ENCODE measurements at places on chromosomes 4 and X. TPM values are rescaled to one million over a fixed set of nuclear protein-coding genes. Genes with fewer than 3 reads are reported as not detected.

CFAP47 gene
- not detected for polyA plus RNA-seq

WAS gene
- polyA plus RNA-seq: 1.7 TPM

PABPC5 gene
- polyA plus RNA-seq: 0.08 TPM

SEPTIN11 gene
- 7.4 TPM for polyA plus RNA-seq

C4orf33 gene
- polyA plus RNA-seq: 9.1 TPM

MAP7D3 gene
- polyA plus RNA-seq: 2.6 TPM

CXorf49B gene
- polyA plus RNA-seq: not detected

TRMT10A gene
- polyA plus RNA-seq: 3.2 TPM

PNMA6A gene
- polyA plus RNA-seq: 0.04 TPM

PCDH7 gene
- polyA plus RNA-seq: 7.4 TPM

MAGEA8 gene
- not detected for polyA plus RNA-seq

JAKMIP1 gene
- 0.13 TPM for polyA plus RNA-seq

RIBC1 gene
- 0.77 TPM for polyA plus RNA-seq

PAK3 gene
- polyA plus RNA-seq: 0.04 TPM

RAB9B gene
- polyA plus RNA-seq: 0.45 TPM

IL13RA2 gene
- polyA plus RNA-seq: 0.07 TPM

AR gene
- polyA plus RNA-seq: 0.52 TPM
